ENCODE measurements at places on chromosomes 13 and 19. TPM values are rescaled to one million over a fixed set of nuclear protein-coding genes. Genes with fewer than 3 reads are reported as not detected.

The CDX2 gene
- 0.94 TPM for total RNA-seq

The GNA15 gene
- total RNA-seq, result not detected

The PGLYRP1 gene
- not detected for total RNA-seq

The ZNF837 gene
- 6.8 TPM for total RNA-seq

The FGF21 gene
- total RNA-seq, result 1.8 TPM

The PTGIR gene
- total RNA-seq, result 0.32 TPM

The PNMA8C gene
- not detected for total RNA-seq

The CYP4F22 gene
- total RNA-seq, result not detected

The PABPC3 gene
- 0.04 TPM for total RNA-seq
